ENCODE measurements at places on chromosomes 6 and 20.

DNA sequence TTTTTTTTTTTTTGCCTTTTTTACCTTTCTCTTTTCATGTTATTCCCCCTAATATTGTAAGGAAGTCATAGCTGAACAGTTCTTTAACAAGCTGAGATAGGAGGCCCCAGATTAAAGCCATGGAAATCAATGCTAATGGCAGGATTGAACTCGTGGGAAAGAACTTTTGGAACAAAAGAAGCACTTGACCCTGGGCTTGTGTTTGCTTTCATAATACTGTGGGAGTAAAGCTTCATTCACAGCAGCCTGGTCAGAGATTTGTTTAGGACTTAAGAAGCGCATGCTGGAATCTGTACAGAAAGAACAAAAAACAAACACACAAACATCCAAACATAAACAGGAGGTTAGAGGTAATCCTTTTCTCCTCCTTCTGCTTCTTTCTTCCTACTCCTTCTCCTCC is 5.1 kb downstream of the HEY2 start:
- DNase-seq: no peak

DNA sequence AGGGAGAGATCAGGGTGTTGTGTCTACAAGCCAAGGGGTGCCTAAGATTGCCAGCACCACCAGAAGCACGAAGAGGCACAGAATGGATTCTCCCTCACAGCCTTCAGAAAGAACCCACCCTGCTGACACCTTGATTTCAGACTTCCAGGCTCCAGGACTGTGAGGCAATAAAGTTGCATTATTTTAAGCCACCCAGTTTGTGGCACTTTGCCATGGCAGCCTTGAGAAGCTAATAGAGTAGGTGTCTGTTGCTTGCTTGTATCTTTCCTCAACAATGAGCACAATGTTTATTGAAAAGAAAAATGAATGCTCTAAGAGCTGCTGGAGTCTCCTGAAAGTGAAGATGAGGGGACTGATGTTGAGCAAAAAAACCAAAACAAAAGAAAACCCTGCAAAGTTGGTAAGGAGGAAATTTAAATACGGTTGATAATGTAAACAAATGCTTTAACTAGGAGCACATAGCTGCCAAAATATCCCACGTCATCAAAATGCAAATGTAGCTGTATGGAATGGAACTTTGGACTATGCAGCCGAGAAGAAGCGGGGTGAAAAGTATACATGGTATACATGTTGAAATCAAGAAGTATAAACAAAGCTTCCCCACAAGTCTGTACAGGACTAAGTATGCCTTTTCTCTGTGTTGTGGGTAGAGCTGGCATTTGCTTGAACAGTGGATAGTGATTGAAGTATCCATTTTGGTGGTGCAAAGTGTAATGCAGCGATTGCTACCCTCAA is 8.0 kb downstream of the IL20RA start:
- DNase-seq: no peak

DNA sequence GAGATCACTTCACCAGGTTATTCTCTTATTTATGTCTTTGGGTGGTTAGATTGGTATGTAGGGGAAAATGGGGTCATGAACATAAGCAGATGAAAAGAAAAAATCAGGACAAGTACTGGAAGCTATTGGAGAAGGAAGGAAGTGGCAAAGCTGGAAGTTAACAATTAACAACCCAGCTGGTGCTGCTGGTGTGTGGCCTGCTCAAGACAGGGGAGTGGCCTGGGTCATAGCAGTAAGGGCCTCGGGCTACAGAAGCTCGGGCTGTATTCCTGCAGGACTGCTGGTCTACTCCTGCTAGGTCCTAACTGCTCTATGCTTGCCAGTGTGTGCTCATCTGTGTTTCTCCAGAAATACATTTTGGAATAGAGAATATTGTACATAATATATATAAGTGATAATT is 19.6 kb downstream of the MYLIP start:
- no peak for DNase-seq

GRCh38 chr6:43105538-43106222 is 29.6 kb downstream of the PTK7 start:
- no peak for DNase-seq

DNA sequence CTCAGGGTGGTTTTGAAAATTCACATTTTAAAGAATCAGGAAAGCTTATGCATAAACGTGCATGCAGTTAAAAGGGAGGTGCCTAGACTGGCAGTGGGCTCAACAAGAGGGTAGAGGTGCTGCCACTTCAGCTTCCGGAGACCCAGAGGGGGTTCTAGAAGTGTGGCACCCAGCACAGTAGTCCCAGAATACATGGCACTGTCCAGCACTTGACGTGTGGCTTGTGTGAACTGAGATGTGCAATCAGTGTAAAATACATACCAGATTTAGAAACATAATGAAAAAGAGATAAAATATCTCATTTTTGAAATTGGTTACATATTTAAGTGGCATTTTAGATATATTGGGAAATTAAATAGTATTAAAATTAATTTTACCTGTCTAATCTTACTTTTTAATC is 89.3 kb downstream of the RIN2 start:
- no peak for DNase-seq

DNA sequence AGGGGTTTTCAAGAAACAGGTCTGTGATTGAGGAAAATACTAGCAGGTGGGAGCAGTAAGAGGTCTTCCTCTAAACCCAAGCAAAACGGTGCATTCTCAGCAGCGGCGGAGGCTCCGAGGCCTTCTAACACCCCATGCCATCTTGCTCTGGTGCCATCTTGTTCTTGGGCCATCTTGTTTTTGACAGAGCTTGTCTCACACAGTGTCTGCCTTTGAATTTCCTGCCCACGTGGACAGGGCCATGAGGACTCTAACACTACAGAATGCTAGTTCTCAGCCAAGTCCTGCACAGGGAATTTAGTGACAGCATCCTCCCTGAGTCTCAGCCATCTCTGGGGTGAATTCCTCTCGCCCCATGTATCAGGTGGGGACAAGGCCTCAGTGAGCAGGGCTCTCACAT is 76.4 kb downstream of the PSMG4 start:
- no peak for DNase-seq

- DNase-seq: no peak
Measured at GRCh38 chr6:53259860-53260580, 88.7 kb downstream of the ELOVL5 start.

DNA sequence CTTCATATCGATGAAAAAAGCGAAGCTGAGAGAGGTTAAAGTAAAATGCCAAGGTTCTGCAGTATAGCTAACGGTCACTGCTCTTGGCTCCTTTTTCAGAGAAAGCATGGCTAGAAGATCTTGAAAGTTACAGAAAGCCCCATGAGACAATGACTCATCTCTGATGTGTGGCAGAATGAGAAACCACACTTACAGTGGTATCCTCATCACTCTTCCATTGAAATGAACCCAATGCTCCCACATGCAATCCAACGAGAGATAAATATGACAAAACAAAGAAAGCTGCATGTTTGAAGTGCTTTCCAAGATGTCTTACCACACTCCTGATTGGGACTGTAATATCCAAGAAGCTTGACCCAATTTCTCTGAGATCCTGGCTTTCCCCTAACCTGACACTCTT is 694.9 kb downstream of the PRKN start:
- DNase-seq: no peak

DNA sequence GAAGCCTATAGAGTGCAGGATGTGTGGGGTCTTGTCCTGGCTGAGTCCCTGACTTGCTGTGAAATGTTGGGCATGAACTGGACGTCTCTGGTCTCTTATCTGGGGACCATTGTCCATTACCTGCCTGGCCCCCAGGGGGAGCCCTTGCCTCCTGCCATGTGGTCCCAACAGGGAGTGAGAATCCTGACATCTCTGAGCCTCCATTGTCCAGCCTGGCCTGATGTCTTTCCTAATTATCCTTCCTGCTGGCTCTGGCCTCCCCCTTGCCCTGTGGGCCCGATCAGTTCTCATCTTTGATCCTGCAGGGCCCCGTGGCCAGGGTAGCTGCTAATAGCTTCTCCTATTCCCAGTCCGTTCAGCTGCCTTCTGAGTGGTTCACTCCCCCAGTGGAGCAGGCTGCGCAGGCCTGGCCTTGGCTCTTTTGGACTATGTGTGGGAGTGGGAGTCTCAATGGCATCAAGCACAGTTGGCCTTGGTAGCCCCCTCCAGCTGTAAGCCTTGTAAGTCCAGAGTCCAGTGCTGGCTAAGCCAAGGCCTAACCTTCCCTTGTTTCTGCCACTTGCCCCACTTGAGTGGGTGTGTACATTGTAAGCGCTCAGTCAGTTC is 77.9 kb upstream of the RALY start:
- DNase-seq: no peak

GRCh38 chr6:147935656-147936055 is 407.0 kb upstream of the SASH1 start:
- no peak for DNase-seq

DNA sequence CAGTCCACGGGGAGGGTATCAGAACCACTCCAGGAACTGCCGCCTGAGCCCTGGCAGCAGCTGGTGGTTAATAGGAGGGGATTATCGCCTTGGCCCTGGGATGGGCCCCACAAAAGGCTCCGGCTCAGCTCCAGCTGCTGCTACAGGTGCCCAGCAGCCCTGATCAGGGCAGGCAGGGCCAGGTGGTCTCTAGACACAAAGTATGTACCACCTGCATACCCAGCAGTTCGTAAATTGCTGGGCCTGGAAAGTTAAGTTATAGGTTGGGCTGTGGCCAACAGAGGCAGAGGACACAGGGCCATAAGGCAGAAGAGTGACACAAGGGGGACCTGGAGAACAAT is 35.1 kb downstream of the RRBP1 start:
- DNase-seq: no peak

DNA sequence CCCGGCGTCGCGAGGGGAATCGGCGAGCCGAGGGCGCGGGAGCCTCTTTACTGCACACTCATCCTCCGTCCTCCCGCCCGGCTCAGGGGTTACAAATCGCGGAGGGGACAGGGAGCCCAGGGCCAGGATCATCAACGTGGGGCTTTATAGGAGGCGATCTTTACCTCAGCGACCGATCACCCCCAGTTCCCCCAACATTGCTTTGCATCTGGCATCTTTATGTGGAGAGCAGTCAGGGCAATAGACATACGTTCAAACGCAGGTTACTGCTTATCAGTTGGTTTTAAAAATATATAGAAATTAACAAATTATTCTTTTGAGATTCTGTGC is 634 bp downstream of the HSF2 start:
- DNase-seq: no peak

- DNase-seq: no peak
Measured at GRCh38 chr6:169044381-169045230, 209.0 kb downstream of the THBS2 start.

GRCh38 chr6:10389739-10390494 is 25.0 kb downstream of the TFAP2A start:
- DNase-seq: no peak
